ENCODE measurements at places on chromosomes 5 and 9.

DNA sequence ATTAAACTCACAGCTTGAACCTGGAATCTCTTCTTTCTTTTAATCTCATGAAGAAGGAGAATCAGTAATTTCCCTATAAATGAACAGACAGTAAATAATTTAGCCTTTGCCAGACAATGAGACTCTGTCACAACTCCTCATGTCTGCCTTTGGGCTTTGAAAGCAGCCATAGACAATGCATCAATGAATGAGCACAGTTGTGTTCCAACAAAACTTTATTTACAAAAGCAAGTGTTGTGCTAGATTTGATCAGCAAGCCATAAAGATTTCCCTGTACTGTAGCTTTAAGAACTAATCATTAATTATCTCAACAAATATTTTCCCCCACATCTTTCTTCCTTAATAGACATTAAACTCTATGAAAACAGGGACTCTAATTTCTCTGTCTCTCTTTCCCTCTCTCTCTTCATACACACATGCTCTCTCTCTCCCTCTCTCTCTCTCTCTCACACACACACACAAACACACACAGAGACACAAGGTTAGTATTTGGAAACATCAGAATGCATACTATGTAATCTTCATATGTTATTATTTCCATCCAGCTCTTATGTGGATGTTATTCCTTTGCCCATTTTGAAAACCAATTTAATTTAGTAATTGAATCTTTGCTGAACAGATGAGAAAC is 1209.8 kb upstream of the CDH6 start:
- DNase-seq: no peak

DNA sequence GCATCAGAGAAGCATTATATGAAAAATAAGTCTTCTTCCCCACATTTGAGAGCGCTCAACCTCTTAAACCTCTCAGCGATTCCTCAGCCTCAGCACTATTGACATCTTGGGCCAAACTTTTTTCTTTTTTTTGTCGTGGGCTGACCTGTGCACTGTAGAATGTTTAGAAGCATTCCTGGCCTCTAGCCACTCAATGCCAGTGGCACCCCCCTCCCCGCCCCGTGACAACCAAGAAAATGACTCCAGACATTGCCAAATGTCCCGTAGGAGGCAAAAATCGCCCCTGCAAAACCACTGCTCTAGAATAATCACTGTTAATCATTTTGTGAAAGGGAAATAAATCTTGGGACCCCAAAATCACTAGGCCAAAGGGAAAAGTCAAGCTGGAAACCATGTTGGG is 129.1 kb upstream of the BOD1 start:
- DNase-seq: no peak

DNA sequence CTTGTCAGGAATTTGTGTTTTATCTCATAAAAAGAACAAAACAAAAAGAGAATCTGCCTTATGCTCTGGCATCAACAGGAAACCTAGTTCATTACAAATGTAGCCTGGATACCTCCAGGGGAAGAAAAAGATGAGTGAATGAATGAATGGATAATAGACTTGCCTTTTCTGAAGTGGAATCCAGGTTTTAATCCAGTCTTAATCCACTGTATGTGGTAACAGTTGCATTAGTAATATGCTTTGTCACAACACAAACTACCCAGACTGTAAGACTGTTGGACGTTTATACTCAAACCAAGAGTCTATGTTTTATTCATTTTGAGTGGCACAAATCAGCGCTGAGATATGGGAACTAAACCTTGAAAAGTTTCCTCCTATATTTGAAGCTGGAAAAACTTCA is 32.1 kb upstream of the MAP3K1 start:
- no peak for DNase-seq

GRCh38 chr9:19728101-19728500 is 60.7 kb downstream of the SLC24A2 start:
- DNase-seq: no peak

DNA sequence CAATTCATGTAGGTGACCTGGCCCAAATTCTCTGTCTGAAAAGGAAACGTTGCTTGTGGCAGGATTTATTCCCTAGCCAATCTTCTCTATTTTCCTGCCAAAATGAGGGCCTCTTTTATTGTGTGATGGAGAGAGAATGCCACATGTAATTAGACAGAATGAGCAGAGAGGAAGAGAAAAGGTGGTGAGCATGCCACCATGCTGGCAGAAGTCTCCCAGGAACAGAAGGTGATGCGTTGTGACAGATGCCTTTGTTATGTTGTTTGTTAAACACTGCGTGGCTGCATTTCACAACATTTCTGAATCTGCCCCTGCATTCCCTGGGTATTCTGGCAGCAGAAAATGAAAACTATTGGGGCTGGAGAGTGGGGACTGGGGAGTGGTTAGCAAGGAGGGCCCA is 577.6 kb downstream of the TLR4 start:
- DNase-seq: no peak

- DNase-seq: no peak
Measured at GRCh38 chr9:111456529-111456928, 27.7 kb downstream of the ECPAS start.

GRCh38 chr5:42404366-42404765 is 18.9 kb upstream of the GHR start:
- no peak for DNase-seq

- DNase-seq: no peak
Measured at GRCh38 chr9:72363236-72363635, 1.8 kb downstream of the ZFAND5 start.

GRCh38 chr9:118290116-118290515 is 585.9 kb downstream of the TLR4 start:
- no peak for DNase-seq

GRCh38 chr9:105405514-105406131 is 42.2 kb upstream of the FSD1L start:
- no peak for DNase-seq

DNA sequence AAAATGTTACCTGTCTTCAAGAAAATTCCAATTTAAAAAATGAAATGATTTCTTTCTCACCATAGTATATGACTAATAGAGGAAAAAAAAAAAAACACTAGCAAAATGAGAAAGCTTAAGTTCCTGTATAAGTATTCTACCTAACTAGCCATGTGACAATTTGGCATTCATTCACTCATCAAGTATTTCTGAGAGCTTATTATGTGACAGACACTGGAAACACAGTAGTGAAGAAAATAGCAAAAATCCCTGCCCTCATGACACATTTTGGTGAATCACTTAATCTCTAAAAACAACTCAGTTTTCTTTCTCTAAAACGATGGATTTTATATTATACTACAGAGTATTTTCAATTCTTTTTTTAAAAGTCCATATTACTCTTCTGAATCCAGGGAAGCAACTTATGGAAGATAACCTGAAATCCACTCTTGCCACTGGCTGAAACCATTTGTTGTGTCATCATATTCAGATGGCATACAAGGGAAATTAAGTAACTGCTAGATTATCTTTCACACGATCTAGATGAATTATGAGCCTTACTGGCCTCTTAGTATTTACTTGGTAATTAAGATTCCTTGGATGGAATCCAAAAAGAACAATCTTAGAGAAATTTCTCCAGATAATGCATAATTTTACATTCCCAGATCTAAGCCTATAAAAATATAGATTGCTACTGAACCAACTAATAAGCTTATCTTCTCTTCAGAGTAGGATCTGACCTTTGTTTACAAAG is 5.5 kb downstream of the PTBP3 start:
- DNase-seq: no peak

GRCh38 chr5:67100301-67100700 is 96.3 kb downstream of the CD180 start:
- DNase-seq: no peak

DNA sequence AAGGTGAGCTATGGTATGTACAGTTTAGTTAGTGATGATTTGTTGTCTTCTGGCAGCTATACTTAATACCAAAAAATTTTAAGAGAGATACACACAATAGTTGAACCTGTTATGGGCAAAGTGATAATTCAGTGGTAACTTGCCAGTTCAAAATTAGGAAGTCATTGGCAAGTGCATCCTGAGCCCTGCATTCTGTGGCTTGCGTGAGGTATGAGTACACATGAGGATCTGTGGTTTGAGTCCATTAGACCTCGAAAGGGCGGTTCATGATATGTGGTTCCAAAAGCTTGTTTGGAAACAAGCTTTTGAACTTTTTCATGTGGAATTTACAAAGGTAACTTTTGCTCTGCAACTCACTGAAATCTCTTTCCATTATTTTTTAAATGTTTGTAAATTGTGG is 47.0 kb downstream of the GPR21 start:
- DNase-seq: no peak

DNA sequence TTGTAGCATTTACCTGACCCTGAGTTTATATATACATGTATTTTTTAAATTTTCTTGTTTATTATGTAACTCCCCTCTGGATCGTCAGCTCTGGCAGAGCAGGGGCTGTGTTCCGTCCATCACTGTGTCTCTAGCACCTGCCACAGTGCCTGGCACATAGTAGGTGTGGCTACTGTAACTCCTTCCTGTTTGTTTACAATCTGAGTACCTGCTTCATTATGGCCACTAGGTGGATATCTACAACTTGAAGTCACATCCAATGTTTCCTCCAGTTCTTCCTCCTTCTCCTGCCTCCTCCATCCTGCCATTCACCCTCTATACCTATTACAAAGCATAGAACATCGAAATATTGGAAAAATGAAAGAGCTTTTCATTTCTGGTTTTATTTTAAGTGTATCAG is 14.2 kb upstream of the PPP1R2B start:
- DNase-seq: no peak

GRCh38 chr9:101140764-101141163 is 112.2 kb downstream of the PLPPR1 start:
- no peak for DNase-seq

- DNase-seq: no peak
Measured at GRCh38 chr9:21831841-21832509, 29.5 kb downstream of the MTAP start.

- DNase-seq: no peak
Measured at GRCh38 chr5:143341807-143342570, 61.5 kb downstream of the NR3C1 start.

DNA sequence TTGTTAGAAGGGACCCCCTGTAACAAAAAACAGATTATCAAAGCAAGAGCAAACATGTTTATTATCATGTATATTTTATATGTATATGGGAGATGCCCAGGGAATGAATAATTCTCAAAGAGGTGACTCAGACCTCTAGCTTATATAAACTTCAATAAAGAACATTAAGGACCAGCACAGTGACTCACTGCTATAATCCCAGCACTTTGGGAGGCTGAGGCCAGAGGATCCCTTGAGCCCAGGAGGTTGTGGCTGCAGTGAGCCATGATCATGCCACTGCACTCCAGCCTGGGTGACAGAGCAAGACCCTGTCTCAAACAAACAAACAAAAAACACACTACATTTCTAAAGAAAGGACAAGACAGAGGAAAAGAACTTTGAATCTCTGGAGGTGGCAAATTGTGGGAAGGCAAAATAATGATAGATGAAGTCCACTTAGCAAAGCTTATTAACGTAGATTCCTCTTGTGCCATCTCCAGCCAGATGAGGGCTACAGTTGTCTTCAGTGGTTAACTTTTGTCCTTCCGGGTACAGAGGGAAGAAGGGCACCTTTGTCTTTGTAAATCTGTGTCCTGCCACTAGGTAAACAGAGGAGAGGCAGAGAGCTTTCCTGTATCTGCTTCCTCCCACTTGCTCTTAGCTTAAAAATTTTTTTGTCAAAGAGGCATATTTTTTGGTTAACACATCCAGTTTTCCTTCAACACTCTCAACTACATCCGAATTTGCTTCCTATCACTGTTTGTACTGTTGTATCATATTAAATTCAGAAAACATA is 7.5 kb upstream of the RFK start:
- DNase-seq: no peak

- no peak for DNase-seq
Measured at GRCh38 chr9:18796696-18797270, 236.2 kb downstream of the SAXO1 start.

- no peak for DNase-seq
Measured at GRCh38 chr9:134442486-134443173, 116.4 kb downstream of the RXRA start.
